ENCODE measurements at places on chromosomes 6 and 20. TPM values are rescaled to one million over a fixed set of nuclear protein-coding genes. Genes with fewer than 3 reads are reported as not detected.

GRCh38 chr20:50189681-50190250 lies 864 bp upstream of the CEBPB start:
- peaks cover 2% of the 10 kb centered on the region for H3K36me3 ChIP-seq
- no peak for DNase-seq
- peak overlapping the region; percentile 44 for H3K4me3 ChIP-seq
- H3K27ac ChIP-seq = no peak overlapping the region
- peaks cover 34% of the 10 kb centered on the region for H3K4me1 ChIP-seq
- H3K27me3 ChIP-seq = peaks cover 26% of the 10 kb centered on the region

GRCh38 chr6:36683145-36683655 lies 4.7 kb downstream of the CDKN1A start:
- H3K36me3 ChIP-seq = peaks cover 9% of the 10 kb centered on the region
- no peak for DNase-seq
- peaks cover 31% of the 10 kb centered on the region for H3K27me3 ChIP-seq
- H3K27ac ChIP-seq = no peak overlapping the region

The SMLR1 gene
- not detected for total RNA-seq

GRCh38 chr20:60043435-60043834 lies 85.2 kb downstream of the CDH26 start:
- H3K4me3 ChIP-seq = no peak overlapping the region
- DNase-seq = no peak
- no peaks in the 10 kb centered on the region for H3K36me3 ChIP-seq
- peaks cover 4% of the 10 kb centered on the region for H3K4me1 ChIP-seq
- no peaks in the 10 kb centered on the region for H3K27me3 ChIP-seq
- no peak overlapping the region for H3K27ac ChIP-seq

GRCh38 chr6:108425428-108425827 lies 130.6 kb downstream of the AFG1L start:
- H3K27ac ChIP-seq = no peak overlapping the region
- DNase-seq = no peak
- H3K36me3 ChIP-seq = no peaks in the 10 kb centered on the region
- no peaks in the 10 kb centered on the region for H3K27me3 ChIP-seq

The OR12D3 gene
- total RNA-seq = not detected

GRCh38 chr6:79188885-79189480 lies 45.5 kb downstream of the HMGN3 start:
- peaks cover 2% of the 10 kb centered on the region for H3K4me1 ChIP-seq
- peak overlapping the region; percentile 18 for H3K27ac ChIP-seq
- no peaks in the 10 kb centered on the region for H3K27me3 ChIP-seq
- peak; percentile 94 for DNase-seq
- no peaks in the 10 kb centered on the region for H3K36me3 ChIP-seq

- no peak for DNase-seq
- H3K4me3 ChIP-seq = no peak overlapping the region
- no peaks in the 10 kb centered on the region for H3K36me3 ChIP-seq
Observed at GRCh38 chr20:62636446-62636845, 5.9 kb upstream of the SLCO4A1 start.

DNA sequence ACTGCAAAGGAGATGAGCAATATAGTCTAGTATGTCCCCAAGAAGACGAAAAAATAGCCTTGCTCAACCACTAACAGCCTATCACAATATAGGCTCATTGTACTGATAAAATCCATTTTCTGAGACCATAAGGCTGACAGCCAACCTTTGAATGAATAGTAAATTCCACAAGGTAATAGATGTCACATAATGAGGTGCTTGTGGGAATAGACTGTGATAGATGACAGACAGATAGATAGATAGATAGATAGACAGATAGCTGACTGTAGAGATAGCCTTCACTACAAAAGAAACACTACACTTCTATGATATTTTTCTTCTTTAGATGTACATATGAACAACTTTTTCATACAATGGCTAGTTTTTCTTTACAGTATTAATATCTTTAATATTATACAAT lies 760.3 kb upstream of the NRSN1 start:
- DNase-seq = no peak
- no peaks in the 10 kb centered on the region for H3K36me3 ChIP-seq
- no peaks in the 10 kb centered on the region for H3K27me3 ChIP-seq
- H3K4me3 ChIP-seq = no peak overlapping the region
- no peak overlapping the region for H3K27ac ChIP-seq
- no peaks in the 10 kb centered on the region for H3K4me1 ChIP-seq

All from spinal cord (tissue), 10 donors.